Activated CD4-positive, alpha-beta T cell treated with anti-CD3 and anti-CD28 coated beads, Interleukin-2, amount 10 ng/mL, durations not matched to agents 7 days and 5 days (primary cell): ENCODE measurements at places on chromosomes 6 and 20. TPM values are rescaled to one million over a fixed set of nuclear protein-coding genes. Genes with fewer than 3 reads are reported as not detected.

LTB gene
- 585 TPM for total RNA-seq

RMND1 gene
- total RNA-seq = 14.4 TPM

GGT7 gene
- 7.2 TPM for total RNA-seq

SSTR4 gene
- total RNA-seq = not detected

- no peaks in the 10 kb centered on the region for H3K36me3 ChIP-seq
- H3K4me1 ChIP-seq = no peaks in the 10 kb centered on the region
- no peak for DNase-seq
- no peaks in the 10 kb centered on the region for H3K27me3 ChIP-seq
- H3K4me3 ChIP-seq = no peak overlapping the region
Observed at GRCh38 chr6:68040312-68040778, 594.7 kb upstream of the ADGRB3 start.

DNA sequence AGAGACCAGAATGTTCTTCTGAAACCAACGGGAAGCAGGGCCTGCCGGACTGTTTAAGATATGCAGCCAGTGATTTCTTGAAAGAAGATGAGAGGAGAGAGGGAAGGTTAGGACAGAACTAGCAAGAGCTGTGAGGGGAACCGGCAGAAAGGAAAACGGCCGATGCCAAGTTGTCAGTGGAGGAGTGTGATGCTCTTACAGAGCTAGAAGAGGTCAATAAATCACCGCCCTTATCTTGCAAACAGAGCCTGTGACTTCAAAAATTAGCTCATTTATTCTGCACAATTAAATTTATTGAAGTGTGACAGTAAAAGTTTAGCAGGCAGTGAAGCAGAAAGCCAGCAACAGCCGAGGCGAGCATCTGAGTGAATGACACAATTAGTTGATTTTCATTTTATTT lies 509.5 kb upstream of the ID4 start:
- H3K4me3 ChIP-seq = no peak overlapping the region
- H3K27me3 ChIP-seq = no peaks in the 10 kb centered on the region
- no peaks in the 10 kb centered on the region for H3K36me3 ChIP-seq
- DNase-seq = no peak
- H3K27ac ChIP-seq = no peak overlapping the region

- H3K27ac ChIP-seq = no peak overlapping the region
- no peaks in the 10 kb centered on the region for H3K27me3 ChIP-seq
- no peaks in the 10 kb centered on the region for H3K4me1 ChIP-seq
- H3K36me3 ChIP-seq = no peaks in the 10 kb centered on the region
Observed at GRCh38 chr6:147973806-147974205, 368.8 kb upstream of the SASH1 start.

DNA sequence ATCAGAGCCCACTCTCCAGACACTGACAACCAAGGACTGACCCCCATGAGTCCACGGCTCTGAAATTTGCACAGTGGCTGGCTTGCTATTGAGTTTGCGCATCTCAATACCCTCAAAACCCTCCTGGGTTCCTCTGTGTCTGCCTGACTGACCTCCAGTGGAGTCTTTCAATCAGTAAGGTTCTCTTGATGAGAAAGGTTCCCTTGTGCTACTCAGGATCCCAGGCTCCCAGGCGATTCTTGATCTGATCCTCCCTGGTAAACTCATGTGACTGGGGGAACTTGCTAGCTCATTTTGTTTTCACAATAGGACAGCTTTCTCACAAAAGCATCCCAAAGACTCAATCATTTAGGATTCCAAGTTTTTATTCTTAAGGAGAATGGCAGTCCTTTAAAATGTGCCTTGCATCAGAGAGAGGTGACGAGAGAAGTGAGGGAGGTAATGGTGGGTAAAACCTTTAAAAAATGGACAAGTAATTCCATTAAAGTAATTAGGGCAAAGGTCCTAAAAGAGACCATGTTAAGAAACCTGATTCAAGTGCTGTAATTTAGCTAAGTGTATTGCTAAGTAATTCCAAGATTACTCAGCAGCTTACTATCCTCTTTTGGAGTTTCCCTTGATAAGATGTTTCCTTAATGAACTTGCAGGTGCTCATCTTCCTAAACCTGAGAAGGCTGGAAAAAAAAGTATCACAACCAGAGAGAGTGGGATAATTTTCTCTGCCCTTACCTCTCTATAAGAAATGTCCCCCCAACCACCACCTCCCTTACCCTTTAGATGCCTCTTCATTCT lies 304.7 kb upstream of the SGK1 start:
- no peaks in the 10 kb centered on the region for H3K36me3 ChIP-seq
- DNase-seq = no peak
- no peak overlapping the region for H3K27ac ChIP-seq
